ENCODE measurements at places on chromosomes 3 and 15. TPM values are rescaled to one million over a fixed set of nuclear protein-coding genes. Genes with fewer than 3 reads are reported as not detected.

- no peaks in the 10 kb centered on the region for H3K27me3 ChIP-seq
- no peak overlapping the region for H3K27ac ChIP-seq
- no peaks in the 10 kb centered on the region for H3K4me1 ChIP-seq
- no peak overlapping the region for H3K4me3 ChIP-seq
- no peaks in the 10 kb centered on the region for H3K36me3 ChIP-seq
- no peak for DNase-seq
Observed at GRCh38 chr3:183381179-183381578, 47.2 kb downstream of the MCF2L2 start.

The CACNA2D3 gene
- 2.6 TPM for total RNA-seq

The RHCG gene
- not detected for total RNA-seq

- no peak overlapping the region for H3K4me3 ChIP-seq
- DNase-seq: no peak
- peaks cover 4% of the 10 kb centered on the region for H3K4me1 ChIP-seq
- H3K27ac ChIP-seq: no peak overlapping the region
Observed at GRCh38 chr15:78909791-78910228, 35.0 kb downstream of the CTSH start.

The GABRR3 gene
- not detected for total RNA-seq

The RBMS3 gene
- total RNA-seq: 81.9 TPM

DNA sequence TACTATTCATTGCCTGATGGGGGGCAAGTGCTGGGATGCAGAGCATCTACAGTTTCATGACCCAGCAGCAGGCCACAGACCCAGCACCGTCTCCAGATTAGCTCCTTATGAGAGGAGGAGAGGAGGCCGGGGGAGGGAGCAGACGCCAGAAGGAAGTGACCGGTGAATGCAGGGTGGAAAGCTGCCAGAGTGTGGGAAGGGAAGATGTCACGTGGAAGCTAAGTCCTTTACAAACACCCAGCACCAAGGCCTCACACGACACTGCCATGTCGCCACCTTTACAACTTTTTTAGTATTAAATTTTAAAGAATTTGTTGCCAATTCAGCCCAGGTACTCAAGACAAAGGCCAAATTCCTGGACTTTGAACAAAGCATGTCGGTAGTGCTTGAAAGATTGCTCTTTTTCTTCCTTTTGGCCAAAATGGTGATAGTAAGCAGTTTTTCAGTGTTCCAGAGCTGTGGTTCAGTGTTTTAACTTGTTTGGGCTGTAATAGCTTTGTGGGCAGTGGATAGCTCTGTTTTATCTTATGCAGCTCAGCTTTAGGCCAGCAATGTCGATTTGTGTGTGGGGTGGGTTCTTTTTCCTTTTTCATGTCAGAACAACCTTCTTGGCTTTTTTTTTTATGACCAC is 58.2 kb downstream of the ZBTB38 start:
- H3K27me3 ChIP-seq: no peaks in the 10 kb centered on the region
- no peaks in the 10 kb centered on the region for H3K36me3 ChIP-seq
- no peak overlapping the region for H3K27ac ChIP-seq
- no peak overlapping the region for H3K4me3 ChIP-seq
- peaks cover 80% of the 10 kb centered on the region for H3K4me1 ChIP-seq

The TLR9 gene
- total RNA-seq: 4.2 TPM

- H3K27ac ChIP-seq: no peak overlapping the region
- H3K4me3 ChIP-seq: no peak overlapping the region
- H3K27me3 ChIP-seq: no peaks in the 10 kb centered on the region
- H3K4me1 ChIP-seq: no peaks in the 10 kb centered on the region
Observed at GRCh38 chr3:156885761-156886160, 59.6 kb downstream of the LEKR1 start.

GRCh38 chr3:187737368-187738070 is 7.7 kb downstream of the BCL6 start:
- peak overlapping the region; percentile 99 for H3K27ac ChIP-seq
- peak overlapping the region; percentile 84 for H3K4me3 ChIP-seq
- DNase-seq: peak; percentile 91
- H3K36me3 ChIP-seq: peaks cover 25% of the 10 kb centered on the region
- H3K4me1 ChIP-seq: peaks cover 51% of the 10 kb centered on the region
- no peaks in the 10 kb centered on the region for H3K27me3 ChIP-seq

DNA sequence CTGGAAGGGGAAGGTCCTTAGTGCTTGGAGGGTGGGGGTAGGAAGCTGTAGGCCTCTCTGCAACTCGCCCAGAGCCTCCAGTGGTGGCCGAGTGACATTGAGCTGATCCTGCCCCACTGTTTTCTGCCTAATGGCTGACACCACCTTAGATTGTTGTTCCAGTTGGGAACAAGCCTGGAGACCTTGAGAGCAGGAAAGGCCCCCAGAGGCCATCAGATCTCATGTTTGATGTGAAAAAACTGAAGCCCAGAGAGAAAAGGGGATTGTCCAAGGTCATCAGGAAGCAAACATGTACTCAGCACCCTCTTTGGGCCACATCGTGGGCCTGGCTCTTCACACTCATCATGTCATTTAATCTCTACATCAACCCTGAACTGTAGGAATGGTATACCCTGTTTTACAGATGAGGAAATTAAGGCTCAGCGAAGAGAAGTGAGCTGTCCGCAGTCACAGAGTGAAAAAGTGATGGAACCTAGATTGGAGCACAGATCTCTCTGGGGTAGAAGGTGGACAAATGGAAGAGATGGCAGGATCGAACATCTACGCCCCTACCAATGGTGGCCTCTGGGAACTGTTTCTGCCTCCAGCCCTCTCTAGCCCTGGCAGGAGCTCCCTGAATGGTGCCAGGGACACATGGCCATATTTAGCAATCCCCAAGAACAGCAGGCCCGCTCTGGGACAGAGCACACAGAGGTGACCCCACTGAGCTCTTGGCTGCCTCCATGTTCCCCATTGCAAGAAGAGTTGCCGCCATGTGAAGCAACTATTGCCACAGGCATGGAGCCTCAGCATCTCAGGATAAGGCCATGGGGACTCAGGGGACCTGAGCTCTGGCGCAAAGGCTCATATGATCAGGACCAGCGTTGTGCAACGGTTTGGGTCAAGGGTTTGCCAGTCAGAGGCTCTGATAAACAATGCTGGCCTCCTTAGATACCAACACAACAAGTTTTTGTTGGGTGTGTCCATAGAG is 31.6 kb upstream of the TSEN2 start:
- H3K27me3 ChIP-seq: no peaks in the 10 kb centered on the region
- H3K27ac ChIP-seq: no peak overlapping the region
- no peaks in the 10 kb centered on the region for H3K36me3 ChIP-seq
- H3K4me3 ChIP-seq: no peak overlapping the region
- DNase-seq: no peak

- no peak overlapping the region for H3K27ac ChIP-seq
- H3K27me3 ChIP-seq: no peaks in the 10 kb centered on the region
- H3K4me1 ChIP-seq: peaks cover 30% of the 10 kb centered on the region
- no peak for DNase-seq
Observed at GRCh38 chr3:127685708-127686511, 13.2 kb downstream of the ABTB1 start.

Measured in spleen (tissue), 13 donors.